ENCODE measurements at places on chromosomes 6 and 20.

DNA sequence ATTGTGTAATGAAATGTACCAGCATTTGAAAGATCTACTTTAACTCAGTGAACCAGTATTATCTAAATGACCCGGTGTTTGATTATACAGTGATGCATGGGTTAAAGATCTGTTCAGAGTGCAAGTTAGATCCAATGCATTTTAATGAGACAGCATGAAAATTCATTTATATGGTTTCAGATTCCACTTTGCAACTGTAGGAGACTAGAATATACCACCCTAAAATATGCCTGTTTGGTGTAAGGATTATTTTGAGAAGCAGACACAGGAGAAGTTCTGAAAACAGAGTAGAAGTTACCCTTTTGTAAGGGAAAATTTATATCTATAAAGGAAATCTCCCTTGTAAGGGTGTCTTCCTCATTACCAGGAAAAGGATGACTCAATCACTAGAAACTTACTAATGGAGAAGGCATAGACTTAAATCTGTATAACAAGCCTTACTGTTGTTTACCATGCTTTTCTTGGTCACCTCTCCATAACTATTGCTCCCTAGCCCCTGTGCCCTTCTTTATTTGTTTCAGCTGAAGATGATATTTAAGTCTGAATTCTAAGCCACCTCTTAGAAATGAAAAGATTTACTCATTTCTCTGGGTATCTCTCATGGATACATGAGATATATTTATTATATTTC is 105.4 kb downstream of the NCOA3 start:
- DNase-seq: no peak

DNA sequence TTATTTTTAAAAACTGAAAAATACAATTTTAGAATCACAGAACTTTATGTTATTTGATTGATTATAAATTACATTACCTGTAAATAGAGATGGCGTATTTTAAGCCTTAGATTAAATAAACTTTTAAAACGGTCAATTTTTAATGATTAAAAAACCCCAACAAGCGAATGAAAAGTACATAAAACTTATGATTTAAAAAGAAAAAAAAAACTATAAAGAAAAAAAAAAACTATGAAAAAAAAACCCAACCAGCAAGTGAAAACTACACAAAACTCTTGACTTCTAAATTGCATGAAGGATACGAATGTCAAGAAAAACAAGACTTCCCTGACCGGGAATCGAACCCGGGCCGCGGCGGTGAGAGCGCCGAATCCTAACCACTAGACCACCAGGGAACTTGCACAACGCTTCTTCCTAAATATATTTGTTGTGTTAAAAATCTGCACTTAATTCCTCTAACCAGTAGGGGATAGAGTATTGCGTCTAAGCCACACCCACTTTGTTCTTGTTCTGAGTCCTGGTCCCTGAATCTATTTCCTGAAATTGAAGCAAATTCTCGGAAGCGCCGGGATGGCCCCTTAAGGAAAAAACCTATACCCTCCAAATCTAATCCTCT is 10.7 kb upstream of the NCOA7 start:
- peak; percentile 92 for DNase-seq

GRCh38 chr6:161792851-161793493 is 519.1 kb upstream of the AGPAT4 start:
- DNase-seq: no peak

GRCh38 chr6:87224971-87225370 is 69.6 kb downstream of the ZNF292 start:
- no peak for DNase-seq

GRCh38 chr6:85089255-85089654 is 324.9 kb upstream of the TBX18 start:
- DNase-seq: no peak

DNA sequence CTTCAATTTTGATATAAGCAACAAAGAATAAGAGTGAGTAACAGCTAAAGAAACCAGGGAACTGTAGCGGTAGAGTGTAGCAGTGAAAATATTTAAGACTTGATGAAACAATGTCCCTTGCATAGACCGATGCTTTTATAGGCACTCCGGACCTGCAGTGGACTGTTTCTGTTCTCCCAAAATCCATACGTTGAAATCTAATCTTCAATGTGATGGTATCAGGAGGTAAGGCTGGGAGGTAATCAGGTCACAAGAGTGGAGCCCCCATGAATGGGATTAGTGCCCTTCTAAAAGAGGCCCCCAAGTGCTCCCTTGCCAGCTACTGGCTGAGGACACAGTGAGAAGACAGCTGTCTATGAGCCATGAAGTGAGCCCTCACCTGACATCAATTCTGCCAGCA is 260.4 kb downstream of the ADGB start:
- DNase-seq: no peak

- no peak for DNase-seq
Observed at GRCh38 chr6:151482290-151482689, 11.5 kb upstream of the CCDC170 start.

DNA sequence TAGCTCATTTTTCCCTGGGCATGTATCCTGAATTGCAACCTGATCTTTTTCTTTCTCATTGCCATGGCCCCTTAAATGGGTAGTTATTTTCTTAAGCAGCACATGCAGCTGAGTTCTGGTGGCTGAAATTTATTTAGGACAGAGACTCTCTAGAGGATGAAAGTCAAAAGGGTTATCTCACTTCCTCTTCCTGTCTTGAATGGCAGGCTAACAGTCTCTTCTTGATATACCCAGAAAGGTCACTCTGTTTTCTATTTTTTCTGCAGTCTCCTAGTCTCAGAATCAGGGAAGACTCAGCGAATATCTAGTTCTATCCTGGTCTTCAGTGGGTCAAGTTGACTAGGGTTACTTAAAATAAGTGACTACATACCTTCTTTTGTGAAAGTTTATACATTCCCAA is 243.3 kb downstream of the EPHA7 start:
- DNase-seq: no peak

- no peak for DNase-seq
Observed at GRCh38 chr6:53822401-53823125, 27.8 kb downstream of the LRRC1 start.

GRCh38 chr20:7257692-7258466 is 490.4 kb downstream of the BMP2 start:
- DNase-seq: no peak

DNA sequence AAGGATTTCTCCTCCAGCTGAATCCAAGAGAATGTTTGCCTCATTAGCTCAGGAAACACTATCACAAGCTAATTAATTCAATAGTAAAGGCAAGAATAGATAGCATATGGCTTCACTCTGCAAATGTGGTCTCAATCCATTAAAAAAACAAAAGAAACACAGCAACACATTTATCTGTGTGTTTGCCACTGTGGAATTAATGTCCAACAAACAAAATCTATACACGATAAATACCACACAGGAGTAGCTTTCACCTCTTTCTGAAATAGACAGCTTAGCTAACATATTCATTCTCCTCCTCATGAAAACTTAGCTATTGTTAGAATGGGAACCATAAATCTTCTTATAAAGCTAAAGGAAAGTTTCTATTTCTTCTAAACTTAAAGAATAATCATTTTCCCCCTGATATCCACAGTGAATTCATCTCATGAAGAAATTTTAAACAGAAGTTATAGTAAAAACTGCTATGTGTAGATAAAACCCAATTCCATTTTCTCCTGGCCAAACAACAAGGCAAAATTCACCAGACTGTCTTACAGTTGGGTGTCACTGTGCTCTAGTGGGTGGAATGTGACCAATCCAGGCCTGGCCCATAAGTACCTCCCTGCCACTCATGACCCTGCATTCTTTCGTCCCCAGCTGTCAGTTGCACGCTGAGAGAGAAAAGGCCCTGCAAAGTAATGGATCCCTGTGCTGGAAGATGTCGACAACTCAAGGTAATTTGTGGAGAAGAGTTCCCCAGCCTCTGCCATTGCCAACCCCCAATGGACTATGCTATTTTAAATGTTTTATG is 92.9 kb upstream of the NRSN1 start:
- no peak for DNase-seq

DNA sequence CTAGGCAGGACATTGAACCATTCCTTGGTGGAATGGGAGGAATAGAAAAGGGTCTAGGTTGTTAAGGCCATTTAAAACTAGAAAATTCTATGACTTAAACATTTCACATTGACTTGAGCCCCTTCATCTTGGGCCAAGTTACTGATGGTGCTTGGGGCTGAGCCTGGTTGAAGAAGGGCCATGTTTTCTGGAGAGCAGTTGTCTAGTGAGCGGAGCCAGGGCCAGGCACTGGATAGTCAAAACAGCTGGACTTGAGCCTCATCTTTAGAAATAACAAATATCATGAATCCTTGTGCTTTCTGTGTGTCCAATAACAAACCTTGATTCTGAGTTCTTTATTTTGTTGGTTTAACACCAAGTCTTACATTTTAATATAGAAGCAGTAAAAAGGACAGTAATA is 134.6 kb upstream of the TCF21 start:
- DNase-seq: no peak

DNA sequence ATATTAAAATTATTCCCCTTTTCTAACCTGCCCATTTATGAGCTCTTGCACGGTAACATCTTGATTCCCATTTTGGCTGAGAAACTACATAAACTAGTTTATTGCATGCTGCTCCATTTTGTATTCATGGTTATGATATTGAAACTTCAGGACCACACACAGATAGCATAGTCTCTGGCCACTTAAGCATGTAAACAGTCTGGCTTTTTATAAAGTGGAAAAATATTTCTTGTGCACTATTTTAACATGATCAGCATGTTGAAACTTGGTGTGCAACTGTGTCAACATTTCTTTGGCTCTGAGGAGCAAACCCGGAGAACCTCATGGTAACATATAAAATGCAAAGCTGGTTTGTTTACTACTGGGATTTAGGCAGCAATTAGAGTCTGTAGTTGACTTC is 70.7 kb downstream of the SLX4IP start:
- no peak for DNase-seq

DNA sequence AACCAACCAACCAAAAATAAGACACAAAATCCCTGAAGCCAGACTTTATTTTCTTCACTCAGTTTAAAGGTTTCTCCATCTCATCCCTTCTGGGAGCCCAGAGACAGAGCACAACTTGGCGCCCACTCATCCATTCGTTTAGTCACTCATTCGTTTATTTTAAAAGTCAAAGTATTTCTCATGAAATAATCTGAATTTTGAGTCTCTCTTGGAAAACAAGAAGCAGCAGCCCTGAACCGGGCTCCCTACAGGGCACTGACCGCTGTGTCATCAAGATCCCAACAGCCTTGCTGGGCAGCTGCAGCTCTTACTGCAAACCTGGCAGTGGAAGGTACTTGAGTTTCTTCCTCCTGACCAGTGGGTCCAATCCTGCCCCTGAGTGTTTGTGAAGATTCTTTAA is 171.6 kb downstream of the THBS2 start:
- DNase-seq: no peak

DNA sequence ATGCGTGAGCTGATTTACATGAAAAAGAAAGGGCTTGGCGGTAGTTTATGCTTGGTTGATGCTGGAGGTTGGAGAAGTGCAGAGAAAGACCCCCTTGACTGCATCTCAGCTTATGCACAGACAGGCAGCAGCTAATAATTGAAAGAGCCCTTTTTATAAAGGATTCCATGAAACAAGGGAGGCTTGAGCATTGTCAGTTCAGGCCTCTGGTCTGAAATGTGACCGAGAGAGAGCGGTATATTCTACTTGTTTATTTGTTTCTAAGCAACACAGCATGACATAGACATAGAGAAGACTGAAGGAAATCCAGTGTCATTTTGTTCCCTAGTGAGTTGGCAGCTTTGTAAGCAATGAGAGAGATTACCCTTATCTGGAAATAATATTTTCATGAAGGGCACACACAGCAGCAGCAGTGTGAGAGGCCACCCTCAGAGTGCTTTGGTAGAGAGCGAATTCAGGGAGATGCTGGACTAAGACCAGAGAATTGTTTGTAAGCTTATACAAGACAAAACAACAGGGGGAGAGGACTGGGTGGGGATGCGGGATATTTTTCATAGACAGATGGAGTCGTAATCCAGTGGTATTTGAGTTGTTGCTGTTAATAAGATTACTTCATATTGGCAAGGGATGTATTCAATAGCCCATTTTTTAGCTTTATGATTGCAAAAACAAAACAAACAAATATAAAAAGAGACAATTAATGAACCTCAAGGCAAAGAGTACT is 34.6 kb upstream of the LAMA2 start:
- DNase-seq: no peak

GRCh38 chr20:60011512-60012507 is 53.6 kb downstream of the CDH26 start:
- DNase-seq: no peak

DNA sequence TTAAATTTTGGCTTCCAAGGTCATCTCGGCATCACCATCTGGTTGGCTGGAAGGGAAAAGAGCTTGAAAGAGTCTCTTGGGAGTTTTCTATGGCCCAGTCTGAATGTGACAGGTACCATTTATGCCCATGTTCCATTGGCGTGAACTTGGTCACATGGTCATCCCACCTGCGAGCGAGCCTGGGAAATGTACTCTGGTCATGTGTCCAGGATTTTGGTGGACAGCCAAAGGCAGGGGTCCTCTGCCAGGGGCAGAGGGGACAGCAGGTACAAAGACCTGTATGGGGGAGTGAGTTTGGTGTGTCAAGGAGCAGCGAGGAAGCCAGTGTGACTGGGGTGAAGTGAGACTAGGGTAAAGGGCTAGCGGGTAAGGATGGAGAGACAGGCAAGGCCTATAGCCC is 112.6 kb downstream of the CDC5L start:
- DNase-seq: no peak

GRCh38 chr6:41735427-41736185 is at the start of gene TFEB:
Gene TFEB, minus strand, starts transcription at chr6:41735608. Its CDS starts 44,395 bp downstream, at chr6:41691213.
- peak; percentile 96 for DNase-seq

DNA sequence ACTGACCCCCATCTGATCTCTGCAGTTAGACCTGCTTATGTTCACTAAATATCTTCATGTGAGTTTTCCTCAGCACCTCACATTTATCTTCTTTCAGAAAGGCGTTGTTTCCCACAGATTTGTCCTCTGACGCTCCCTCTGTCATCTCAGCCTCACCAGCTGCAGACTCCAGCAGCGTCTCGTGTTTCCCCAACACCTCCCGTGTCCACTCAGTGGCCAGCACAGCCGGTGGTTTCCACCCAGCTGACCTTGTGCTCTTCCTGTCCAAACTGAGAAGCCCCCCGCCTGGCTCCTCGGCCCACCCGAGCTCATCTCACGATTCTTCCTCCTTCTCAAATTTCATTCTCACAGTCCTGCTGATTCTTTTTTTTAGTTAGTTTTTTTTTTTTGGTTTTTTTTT is 12.5 kb downstream of the ERMARD start:
- no peak for DNase-seq

- DNase-seq: peak; percentile 66
Observed at GRCh38 chr20:419556-420165, 11.6 kb downstream of the RBCK1 start.

DNA sequence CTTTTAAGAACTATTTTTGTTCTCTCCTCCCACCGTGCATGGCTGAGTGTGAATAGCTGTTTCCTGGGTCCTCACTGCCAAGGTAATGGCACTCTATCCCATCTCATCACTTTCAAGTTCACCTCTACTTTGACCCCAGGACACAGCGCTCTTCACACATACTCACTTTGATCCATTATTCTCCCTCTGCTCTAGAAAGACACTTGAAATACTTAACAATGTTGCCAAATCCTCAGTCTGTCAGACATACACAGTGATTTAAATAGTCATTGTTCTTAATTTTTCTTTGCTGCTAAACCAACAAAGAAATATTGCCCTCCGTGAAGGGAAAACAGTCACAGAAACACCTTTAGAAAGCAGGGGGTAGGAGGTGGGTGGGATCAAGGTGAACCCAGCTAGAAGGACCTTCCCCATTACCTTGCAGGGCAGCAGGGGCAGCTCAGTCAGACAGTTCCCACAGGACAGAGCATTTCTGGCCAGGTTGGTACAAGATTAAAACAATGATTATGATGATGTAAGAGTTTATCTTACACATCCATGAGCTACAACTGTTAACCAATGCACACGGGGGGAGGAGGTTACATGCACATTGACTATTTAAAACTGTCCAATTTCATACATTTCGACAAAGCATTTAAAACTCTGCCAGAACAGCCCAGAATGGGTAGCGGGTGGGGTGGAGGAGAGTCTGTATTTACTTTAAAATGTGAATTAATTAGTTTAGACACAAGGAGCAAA is 2.4 kb downstream of the SLC22A23 start:
- DNase-seq: no peak
